ENCODE measurements at places on chromosomes 16 and 17.

DNA sequence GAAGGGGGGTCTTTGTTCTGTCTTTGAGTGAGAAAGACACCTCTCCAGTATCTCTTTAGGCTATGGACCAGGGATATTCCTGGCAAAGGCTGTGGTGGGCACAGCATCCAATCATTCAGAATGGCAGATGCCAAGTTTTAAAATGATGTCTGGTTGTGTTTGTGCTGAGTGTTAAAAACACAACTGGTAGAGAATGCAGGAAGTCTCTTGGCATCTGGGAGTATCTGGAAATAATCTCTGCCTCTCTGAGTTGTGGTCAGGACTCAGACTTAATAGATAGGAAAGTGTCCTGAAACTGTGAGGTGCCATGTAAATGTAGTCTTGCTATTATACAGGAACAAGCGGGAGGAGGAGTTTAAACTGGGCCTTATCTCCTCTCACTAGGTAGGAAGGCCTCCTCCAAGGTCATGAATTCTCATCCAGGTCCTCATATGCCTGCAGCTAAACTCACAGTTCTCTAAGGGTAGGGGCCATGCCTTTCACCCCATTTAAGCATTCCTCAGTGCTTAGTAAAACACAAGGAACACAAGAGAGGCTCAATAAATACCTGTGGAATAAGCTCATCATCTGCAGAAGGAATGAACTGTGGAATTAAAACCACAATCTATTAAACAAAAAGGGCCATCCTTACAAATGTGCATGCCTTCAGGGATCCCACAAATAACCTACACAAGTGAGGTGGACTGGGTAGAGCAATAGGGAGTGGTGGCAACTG lies 317.6 kb downstream of the CBLN1 start:
- DNase-seq: no peak

DNA sequence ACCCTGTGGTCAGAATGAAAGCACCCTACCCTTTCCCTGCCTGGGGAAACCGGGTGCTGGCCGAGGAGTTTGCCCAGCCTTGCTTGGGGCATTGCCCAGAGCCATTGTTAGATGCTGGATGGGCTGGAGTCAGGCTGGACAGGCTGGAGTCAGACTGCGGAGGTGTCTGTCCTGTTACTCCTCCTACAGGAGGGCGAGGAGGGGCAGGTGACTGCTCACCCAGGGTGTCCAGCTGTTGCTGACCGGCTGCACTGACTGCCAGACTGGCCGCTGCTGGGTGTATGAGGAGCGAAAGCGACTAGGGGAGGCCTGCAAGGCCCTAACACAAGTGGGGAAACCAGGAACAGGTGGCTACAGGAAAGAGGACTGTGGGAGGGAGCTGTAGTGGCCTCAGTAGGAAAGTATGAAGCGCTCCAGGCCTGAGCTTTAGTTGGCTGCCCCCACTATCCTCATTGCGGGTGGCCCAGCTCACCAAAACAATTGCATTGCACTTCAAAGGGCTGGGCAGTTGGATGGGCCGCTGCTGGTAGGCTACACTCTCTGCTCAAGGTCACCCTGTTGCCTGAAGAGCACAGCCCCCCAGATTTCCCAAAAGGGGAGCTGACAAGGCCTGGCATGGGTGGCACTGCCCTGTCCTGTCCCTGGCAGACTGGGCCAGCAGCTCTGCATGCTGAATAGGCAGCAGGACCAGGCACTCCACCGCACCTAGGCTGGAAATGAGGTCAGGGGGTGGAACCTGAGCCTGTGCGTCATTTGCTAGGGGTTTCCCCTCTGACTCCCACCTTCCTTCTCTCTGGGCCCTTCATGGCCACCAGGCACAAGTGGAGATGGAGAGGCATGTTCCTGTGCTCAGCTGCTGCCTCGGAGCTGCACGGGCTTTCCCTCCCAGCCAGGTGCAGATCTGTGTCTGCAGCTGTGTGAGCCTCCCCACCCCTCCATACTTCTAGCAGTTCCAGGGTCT lies 18.4 kb downstream of the LDHD start:
- DNase-seq: no peak

DNA sequence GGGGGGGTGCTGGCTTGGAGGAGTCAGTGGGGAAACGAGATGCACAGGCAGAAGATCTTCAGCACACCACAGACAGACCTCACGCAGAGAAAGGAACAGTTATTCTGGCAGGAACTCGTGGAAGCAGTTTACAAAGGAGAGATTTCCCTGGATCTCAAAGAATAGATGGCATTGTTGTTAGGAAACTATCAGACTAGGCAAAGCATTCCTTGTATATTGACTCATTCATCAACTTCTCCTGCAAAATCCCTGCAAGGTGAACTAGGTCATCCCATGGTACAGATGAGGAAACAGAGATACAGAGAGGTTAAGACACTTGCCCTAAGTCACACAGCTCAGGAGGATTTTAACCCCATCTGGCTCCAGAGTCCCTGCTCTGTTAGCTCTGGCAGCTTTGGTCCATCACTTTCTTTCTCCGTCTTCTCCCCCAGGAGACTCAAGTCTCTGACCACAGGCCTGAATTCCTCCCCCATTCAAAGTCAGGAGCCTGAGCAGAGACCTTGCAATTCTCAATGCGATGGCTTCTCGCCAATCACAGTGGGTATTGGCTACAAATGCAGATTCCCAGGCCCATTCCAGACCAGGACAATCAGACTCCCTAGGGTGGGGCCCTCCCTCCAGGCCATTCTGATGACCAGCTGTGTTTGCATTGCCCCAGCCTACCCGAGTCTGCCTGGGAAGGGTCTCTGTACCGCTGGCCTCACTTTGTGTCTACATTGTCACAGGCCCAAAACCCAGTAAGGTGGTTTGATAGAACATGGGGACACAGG lies 56.4 kb downstream of the LITAF start:
- no peak for DNase-seq

DNA sequence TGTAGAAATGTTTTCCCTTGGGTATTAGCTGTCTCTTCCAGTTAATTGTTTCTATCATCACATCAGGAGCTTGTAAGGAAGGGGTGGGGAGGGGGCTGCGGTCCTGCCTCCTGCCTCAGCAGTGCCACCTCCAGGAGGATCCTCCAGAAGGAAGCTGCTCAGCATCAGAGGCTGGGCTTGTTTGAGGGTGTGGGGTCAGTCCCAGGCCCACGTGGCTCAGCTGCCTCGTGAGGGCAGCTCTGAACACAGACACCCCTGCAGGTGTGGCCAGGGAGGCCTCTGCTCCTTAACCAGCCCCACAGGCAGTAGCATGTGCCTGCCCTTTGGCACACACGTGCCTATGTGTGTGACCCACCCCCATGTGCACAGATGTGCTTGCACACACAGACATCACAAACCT lies 46.3 kb downstream of the MRM1 start:
- DNase-seq: no peak

DNA sequence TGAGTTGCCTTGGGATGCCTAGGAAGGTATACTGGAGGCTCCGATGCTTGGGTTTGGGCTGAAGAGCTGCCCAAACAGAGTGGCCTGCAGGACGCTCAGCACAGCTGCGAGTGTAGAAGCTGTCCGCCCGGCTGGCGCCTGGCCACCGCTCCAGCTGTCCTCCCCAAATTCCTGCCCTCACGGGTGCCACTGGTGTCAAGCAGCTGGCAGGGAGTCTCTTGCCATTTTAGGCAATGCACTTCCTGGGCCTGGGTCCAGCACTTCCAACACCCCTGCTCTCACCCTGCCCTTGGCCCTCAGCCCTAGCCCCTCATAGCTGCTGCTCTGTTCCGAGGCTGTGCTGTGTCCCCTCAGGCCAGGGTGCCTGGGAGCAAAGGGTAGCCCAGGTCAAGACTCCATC lies 5.2 kb upstream of the PKMYT1 start:
- no peak for DNase-seq

All from hematopoietic multipotent progenitor cell treated with erythropoietin and hydrocortisone succinate and interleukin-3 and kit ligand, for 8 days (in vitro differentiated cells).